KG1 (cell line): ENCODE measurements at places on chromosomes 11 and 22.

DNA sequence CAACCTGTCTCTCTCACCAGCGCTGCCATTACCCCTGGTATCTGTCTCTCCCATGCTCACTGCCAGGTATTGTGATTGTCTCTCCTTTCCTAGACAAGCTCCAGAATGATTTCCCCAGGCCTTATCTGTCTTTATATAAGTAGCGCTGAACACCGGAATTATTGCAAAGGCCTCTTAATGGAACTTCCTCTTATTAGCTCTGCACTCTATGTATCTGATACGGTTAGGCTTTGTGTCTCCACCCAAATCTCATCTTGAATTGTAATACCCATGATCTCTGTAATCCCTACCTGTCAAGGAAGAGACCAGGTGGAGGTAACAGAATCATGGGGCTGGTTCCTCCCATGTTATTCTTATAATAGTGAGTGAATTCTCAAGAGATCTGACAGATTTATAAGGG lies 39.3 kb downstream of the DDI1 start:
- no peak for DNase-seq

GRCh38 chr11:11533751-11534150 lies 88.1 kb downstream of the GALNT18 start:
- DNase-seq: no peak

- no peak for DNase-seq
Observed at GRCh38 chr11:36339888-36340287, 43.8 kb downstream of the PRR5L start.

GRCh38 chr11:122874991-122875390 lies 7.6 kb upstream of the JHY start:
- no peak for DNase-seq

DNA sequence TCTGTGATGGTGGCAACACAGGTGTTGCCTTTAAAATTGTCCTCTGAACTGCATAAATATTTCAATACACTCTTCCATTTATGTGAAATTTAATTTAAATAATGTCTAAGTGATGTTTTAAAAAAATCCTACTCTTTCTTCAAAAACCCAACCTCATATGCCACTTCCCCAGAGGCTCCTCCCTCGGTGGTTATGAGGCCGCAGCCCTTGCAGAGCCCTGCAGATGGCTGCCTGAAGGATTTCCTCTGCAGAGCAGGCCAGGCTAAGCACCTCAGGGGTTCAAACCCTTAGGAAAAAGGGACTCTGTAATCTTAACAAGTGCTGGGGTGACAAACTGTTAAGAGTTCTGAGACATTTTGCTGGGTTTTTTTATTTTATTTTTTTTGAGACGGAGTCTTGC lies 25.2 kb downstream of the MORC2 start:
- no peak for DNase-seq

GRCh38 chr11:66548774-66549630 lies 2.3 kb downstream of the ACTN3 start:
- DNase-seq: no peak

- DNase-seq: no peak
Observed at GRCh38 chr22:38727530-38728451, 22.0 kb downstream of the GTPBP1 start.

GRCh38 chr11:116502641-116503061 lies 270.1 kb downstream of the BUD13 start:
- no peak for DNase-seq

DNA sequence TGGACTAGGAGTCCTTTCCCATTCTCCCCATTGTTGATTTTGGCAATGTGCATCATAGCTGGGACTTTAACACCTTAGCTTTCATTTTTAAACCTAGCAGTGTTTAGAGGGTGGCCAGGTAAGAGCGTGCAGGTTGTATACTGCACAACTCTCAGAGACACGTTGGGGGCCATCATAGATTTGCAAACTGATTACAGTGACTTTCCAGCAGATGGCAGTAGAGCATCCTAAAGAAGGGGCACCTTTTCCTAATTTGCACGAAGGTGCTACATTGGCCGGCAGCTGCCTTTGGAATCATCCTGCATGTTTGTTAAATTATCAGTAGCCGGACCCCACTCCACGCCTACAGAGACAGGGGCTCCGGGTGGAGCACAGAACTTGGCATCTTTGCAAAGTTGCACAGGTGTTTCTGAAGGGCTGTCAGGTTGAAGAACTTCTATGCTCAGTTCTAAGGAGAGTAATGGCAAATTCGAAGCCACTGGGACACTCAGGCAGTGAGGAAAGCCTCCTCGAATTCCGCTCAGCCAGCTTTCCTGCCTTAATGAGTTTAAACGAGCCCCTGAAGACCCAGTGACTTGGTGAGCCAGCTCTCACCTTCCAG lies 7.7 kb downstream of the LHFPL7 start:
- peak; percentile 22 for DNase-seq

GRCh38 chr22:36999463-36999862 lies 19.8 kb downstream of the TST start:
- DNase-seq: no peak

DNA sequence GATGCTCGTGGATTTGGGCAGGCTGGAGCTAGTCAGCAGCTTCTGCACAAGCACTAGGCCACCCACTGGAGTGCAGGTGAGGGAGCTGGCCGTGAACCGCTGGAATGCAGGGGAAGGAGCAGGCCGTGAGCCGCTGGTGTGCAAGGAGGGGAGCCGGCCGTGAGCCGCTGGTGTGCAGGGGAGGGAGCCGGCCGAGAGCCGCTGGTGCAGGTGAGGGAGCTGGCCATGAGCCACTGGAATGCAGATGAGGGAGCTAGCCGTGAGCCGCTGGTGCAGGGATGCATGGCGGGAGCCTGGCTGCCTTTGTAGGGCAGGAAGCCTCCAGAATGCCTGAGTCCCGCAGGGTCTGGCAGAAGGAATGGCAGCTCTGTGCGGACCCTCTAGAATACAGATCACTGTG lies 4220.0 kb upstream of the OR11H1 start:
- DNase-seq: no peak

GRCh38 chr11:69931994-69932910 lies 113.0 kb upstream of the FGF3 start:
- no peak for DNase-seq

DNA sequence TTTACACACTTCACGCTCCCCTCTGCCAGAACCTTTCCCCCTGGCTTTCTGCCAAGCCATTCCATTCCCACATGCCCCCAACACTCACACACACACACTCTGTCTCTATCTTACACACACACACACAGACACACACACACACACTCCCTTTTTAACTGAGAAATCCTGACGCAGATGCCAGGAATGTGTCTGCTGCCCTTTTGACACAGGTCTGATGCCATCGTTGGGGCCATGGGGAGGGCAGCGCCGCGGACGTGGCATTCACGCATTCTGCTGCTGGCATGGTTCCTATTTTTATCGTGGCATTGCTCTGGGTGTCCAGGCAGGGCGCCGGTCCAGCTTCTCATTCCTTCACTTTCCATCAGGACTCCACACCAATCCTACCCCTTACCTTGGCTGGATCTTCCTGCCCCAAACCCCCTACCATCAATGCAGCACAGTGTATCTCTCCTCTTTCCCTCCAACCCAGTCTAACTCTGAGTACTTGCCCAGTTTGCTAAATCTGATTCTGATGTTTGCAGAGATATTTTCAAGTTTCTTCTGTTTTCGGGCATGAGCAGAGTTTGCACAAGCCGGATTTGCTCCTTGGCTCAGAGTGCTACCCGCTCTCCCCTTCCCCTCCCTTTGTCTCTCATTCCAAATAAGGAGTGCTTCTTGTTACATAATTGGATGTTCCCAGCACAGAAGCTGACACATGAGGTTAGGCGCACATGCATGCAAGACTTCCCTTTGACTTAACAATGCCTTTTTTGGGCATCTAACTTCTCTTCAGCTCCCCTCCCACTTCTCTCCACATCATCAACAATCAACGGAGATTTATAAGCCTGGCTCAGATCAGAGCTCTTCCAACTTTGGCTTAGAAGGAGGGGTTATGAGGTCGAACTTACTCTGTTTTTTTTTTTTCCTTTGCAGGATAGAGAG lies 18.8 kb downstream of the SNX19 start:
- no peak for DNase-seq

DNA sequence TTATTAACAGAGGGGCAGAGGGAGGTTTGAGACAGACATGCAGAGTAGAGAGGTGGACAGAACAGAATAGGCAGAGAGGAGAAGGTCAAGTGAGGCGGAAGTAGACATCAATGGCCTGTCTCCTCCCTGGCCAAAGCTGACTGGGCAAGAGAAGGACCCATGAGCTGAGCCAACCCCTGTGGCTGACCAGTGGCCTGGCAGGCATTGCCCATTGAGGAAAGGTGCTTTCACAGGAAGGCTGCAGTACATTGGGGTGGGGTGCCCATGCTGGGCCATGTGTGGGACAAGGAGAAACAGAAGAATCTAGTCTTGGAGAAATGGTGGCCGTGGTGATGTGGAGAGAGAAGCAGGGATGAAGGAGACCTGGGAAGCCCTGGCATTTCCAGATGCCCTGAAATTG lies 76.0 kb downstream of the MYEOV start:
- no peak for DNase-seq

DNA sequence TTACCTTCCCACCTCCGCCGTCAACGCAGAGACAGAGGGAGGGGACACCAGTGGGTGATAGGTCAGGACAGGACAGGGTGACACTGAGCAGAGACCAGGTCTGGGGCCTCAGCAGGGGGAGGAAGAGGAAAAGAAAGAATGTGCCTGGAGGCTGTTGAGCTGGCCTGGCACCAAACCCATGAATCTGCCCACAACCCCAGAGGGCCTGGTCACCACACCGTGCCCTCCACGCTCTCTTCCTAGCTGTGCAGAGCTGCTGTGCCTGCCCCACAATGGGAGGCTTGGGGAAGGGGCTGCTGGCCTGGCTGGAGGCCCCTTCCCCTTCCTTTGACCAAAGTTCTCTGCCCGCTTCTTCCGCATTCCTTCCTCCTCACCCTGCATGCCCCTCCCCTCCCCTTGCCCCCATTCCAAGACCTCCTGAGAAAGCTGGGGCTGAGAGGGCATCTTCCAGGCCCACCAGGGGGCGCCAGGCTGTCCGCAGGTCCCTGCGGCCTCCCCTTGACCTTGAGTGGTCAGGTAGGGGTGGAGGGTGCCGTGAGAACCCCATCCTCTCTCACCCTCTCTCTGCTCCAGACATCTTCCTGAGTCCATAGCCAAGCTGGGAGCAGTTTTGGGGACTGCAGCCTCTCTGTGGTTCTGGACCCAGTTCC lies 11.0 kb upstream of the CACNA1I start:
- no peak for DNase-seq

DNA sequence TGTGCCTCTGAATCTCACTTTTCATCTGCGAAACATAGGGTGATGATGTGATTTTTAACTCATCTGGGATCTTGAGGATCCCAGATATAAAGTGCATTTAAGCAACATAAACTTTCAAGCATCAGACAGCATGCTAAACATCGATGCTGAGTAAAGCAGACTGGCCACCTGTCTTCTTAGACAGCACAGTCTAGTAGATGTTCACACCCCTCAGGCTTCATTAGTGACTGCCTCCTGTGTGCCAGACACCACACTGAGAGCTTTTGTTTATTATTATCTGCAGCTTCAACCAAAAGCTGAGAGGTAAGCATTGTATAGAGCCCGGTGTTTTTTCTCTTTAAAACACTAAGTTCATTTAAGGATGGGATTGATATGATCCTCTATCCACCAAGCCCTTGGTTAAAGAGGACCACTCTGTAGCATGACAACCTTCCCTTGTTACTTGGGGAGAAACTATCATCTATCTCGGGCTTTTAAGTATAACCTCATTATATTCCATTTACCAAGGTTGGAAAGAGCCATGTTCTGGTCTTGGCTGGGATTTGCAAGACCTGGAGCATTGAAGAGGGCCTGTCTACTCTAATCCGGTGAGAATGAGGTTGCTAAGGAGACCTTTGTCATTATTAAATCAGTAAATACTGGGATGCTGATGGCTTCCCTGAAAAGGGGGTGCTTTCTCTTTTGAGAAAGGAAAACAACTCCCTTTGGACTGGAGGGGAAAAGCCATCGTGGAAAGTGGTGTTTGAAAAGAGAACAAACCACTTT lies 114.2 kb upstream of the SEZ6L start:
- no peak for DNase-seq

DNA sequence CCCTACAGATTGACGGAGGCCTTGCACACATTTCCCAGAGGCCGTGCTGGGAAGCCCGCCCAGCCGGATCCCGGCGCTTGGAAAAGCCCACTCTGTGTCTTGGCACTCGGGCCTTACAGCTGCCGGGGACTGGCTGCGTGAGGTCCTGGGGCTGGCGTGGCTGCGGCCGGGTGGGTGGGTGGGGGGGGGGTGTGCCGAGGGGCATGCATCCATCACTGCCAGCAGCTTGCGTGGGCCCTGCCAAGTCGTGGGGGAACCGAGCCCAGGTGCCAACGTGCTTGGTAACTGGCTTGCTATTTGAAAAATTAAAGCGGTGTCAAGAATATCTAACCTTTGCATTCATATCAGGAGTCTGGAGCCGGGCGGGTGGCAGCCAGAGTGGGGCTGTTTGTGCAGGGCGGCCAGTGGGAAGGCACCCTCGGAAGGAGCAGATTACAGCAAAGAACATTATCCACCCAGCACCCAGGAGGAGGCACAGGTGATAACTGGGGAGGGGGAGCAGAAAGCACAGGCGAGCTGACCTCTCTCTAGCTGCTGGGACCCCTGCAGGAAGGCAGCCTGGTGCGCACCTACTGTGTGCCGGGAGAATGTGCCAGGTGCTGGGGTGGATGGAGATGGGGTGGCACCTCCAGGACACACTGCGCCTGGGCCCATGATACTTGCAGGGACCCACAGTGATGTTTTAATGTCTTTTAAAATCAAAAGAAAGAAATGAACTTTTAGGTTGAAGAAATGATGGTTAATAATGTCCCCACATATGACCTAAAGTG lies 28.5 kb upstream of the SMIM38 start:
- DNase-seq: no peak

DNA sequence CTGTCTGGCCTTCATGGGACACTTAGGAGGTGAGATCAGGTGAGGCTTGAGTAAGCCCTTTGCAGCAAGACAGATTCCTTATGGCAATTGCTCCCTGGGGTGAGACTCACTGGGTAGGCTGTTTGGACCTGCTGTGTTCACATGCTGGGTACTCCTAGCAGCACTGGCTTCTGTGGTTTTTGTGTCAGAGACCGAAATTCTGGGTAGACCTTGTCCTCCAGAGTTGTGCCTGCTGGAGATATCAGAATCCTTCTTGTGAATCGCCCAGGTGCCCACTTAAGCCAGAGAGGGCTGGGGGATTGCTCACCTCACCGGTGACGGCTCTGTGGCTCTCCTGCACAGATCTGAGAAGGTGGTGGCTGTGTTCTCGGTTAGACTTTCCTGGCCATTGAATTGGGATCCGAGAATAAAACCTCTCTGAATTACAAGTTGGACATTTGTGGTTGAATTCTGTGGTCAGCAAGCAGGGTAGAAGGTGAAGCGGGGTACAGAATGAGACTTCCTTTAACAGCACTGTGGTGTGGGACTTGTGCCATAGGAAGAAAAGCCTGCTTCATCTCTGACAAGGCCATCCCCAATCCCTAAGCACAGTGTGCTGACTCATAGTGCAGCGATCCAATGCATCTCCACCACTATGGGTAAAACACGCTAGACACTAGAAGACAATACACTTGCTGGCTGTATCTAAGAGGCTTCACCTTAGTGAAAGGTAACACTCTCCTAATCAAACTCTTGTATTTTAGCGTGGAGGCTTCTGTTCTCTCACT lies 52.5 kb upstream of the TTC12 start:
- no peak for DNase-seq
